Mucosa of descending colon (tissue), 3 donors: ENCODE measurements at places on chromosomes 16 and 17.

- DNase-seq, result peak; percentile 80
These were observed 1.7 kb downstream of the ANKRD40CL start for GRCh38 chr17:50765454-50766221.

- no peak for DNase-seq
These were observed 80.0 kb downstream of the LMF1 start for GRCh38 chr16:890716-891352.

DNA sequence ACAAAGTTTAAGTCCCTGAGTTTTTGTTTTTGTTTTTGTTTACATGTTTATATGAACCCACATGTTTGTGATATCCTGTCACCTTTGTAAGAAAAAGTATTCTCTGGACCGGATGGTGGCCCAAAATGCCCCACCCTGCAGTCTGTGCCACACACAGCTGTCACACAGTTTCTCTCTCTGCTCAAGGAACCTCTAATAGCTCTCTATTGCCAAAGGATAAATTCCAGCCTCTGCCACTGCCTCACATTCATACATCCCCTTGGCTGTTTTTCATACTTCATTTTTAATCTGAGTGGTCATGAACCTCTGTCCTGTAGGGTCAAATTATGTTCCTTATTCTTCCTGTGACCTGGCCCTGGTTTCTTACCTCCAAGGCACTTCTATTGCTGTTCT lies 520.3 kb upstream of the CDH5 start:
- DNase-seq, result no peak

DNA sequence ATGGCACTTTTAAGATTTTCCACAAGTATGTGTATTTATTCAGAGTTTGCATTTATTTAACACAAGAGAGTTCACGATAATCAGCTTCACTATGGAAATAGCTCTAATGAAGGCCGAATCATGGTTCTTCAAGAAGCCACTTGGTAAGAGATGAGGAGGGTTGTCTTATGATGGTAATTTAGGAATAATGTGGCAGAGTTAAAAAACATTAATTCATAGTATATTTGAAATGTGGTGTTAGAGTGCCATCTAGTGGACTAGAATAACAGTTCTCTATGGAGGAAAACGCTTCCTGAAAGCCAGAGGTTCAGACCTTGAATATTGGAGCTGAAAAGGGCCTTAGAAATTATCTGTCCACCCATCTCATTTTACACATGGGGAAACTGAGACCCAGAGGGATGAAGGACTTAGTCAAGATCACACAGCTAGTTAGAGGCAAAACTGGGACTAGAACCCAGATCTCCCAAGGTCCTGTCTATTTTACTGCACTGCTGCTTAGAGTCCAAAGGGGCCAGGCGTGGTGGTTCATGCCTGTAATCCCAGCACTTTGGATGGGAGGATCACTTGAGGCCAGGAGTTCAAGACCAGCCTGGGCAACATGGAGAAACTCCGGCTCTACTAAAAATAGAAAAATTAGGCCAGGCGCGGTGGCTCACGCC lies 33.8 kb upstream of the KPNB1 start:
- no peak for DNase-seq

- DNase-seq, result no peak
These were observed 219.9 kb upstream of the CIBAR2 start for GRCh38 chr16:85332175-85332574.

DNA sequence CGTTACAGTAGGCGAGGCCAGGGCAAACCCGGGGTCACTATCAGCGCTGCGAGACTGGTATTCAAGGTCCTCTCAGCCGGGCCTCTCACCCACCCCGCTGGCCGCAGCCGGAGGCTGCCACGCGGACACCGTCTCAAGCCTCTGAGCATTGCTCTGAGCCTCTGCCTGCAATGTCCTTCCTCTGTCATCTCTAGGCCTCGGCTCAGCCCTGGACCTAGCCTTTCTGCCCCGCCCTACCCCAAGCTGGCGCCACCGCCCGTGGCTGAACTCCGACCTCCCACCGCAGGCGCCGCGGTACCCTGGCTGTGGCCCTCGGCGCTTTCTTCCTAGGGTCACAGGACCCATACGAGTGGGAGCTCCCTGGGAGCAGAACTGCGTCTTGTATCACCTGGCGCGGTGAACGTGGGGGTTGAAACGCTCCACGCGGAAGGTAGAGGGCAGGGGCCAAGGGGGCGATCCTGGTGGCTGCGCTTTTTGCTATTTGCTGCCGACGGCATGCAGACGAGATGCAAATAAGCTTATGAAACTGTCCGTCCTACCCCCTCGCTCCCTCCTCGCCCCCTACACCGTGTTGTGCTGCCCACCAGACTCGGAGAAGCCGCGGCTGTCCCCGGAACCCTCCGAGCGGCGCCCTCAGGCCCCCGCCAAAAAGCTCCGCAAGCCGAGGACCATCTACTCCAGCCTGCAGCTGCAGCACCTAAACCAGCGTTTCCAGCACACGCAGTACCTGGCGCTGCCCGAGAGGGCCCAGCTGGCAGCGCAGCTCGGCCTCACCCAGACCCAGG lies 3.7 kb downstream of the DLX4 start:
- no peak for DNase-seq

DNA sequence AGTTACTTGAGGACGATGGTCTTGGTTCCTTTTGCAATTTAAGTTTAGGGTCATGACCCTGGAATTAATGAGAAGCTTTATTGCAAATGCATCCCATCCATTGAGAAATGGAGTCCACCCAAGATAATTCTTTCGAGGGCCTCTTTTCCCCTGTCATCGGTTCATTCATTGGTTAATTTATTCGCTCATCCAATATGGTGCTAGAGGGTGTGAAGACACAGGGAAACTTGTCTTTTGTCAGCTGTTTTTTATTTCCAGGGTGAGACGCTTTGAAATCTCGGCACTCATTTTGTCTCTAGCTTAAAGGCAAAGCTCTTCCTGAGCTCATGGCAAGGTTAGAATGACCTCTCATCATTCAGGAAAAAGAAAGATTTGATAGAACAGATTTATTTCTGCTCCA lies 464.2 kb upstream of the EEF2KMT start:
- DNase-seq, result no peak

GRCh38 chr17:18184143-18185031 lies 759 bp downstream of the ALKBH5 start:
- peak; percentile 59 for DNase-seq

- DNase-seq, result peak; percentile 21
These were observed 16.2 kb downstream of the TBX4 start for GRCh38 chr17:61468263-61468907.

- no peak for DNase-seq
These were observed 7.6 kb downstream of the CCDC57 start for GRCh38 chr17:82204831-82205719.

DNA sequence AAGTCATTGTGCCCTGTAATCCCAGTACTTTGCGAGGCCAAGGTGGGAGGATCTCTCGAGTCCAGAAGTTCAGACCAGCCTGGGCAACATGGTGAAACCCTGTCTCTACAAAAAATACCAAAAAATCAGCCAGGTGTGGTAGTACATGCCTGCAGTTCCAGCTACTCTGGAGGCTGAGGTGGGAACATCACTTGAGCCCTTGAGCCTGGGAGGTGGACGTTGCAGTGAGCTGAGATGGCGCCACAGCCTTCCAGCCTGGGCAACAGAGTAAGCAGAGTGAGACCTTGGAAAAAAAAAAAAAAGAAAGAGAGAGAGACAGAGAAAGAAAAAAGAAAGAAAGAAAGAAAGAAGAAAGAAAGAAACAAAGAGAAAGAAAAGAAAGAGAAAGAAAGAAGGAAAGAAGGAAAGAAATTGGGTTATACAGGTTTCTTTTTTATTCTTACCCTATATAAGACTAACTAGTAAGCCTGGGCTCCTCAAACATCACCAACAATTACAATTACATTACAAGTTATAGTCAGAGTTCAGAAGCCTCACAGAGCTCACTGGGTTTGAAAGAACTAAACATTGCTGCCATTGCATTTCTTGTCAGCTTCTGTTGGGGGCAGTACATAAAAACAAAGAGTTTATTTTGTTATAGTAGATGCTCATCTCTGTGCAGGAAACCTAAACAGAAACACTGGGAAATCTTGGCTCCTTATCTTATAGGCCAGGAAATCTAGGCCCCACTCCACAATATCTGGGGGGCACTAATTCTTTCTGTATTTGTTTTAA lies 6.7 kb upstream of the ABCA9 start:
- DNase-seq, result no peak

GRCh38 chr17:75808905-75809621 lies 24.5 kb downstream of the UNK start:
- DNase-seq, result peak; percentile 42

DNA sequence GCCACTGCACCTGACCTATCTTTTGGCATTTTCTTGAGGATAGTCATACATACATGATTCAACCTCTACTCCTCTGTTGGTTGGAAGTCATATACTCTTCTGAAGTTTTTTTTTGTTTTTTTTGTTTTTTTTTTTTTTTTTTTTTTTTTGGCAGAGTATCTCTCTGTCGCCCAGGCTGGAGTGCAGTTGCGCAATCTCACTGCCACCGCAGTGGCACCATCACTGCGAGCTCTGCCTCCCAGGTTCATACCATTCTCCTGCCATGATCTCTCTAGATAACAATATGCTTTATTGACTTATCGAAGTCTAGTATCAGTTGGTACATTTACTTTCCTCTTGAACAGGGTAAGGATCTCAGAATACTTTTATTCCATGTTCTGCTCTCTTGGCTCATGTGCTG lies 224.2 kb upstream of the WSCD1 start:
- no peak for DNase-seq

DNA sequence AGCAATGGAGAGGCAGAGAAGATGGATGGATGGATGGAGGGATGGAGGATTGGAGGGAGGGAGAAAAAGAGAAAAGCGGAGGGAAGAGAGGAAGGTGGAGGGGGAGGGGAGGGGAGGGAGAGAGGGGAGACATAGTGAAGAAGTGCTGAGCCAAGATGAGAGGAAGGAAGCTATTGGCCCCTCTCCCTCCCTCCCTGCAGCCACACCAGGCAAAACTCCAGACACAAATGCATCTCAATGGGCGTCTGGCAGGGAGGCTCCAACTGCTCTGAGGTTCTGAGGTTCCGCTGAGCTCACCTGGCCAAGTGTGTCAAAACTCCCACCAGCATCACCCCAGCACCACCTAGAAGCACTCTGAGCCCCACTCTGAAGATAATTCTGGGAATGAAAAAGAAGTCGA lies 26.9 kb upstream of the PHB1 start:
- DNase-seq, result no peak

DNA sequence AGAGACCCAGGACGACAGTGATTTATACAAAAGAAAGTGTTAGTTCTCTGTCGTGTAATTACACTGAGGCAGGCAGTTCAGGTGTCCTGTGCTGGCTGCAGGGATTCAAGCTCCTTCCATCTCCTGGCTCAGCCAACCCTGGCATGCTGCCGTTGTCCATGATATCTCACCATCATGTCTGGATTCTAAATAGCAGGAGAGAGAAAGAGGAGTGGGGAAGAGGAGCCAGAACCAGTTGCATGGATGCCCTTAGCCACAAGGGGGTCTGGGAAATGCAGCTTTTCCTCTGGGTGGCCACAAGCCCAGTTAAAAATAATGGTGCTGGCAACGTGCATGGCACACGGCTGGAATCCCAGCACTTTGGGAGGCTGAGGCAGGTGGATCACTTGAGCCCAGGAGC lies 9.7 kb downstream of the C16orf54 start:
- no peak for DNase-seq

DNA sequence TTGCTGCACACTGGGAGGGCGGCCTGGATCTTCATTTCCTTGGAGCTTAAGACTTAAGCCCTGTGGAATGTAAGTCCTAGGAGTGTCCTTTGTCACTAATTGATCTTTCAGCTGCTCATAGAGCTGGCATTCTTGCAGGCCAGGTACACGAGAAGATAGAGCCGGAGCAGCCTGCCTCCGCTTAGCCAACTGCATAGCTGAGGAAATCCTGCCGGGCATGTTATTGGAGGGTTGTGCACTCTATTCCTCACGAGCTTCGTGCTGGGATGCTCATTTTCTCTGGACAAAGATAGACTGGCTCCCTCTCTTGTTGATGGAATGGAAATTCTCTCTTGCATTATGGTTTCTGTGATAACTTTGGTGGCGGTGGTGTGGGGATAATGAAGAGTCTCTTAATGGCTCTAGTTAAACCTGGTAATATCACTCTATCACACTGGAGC lies 76.9 kb downstream of the RPA1 start:
- no peak for DNase-seq

- no peak for DNase-seq
These were observed 92.5 kb downstream of the NCOR1 start for GRCh38 chr17:16122697-16123434.

- no peak for DNase-seq
These were observed 70.3 kb downstream of the CREBBP start for GRCh38 chr16:3810198-3810664.

- DNase-seq, result peak; percentile 81
These were observed 29.3 kb downstream of the HIC1 start for GRCh38 chr17:2084036-2084765.

GRCh38 chr16:30348929-30349328 lies 6.2 kb downstream of the CD2BP2 start:
- peak; percentile 7 for DNase-seq

DNA sequence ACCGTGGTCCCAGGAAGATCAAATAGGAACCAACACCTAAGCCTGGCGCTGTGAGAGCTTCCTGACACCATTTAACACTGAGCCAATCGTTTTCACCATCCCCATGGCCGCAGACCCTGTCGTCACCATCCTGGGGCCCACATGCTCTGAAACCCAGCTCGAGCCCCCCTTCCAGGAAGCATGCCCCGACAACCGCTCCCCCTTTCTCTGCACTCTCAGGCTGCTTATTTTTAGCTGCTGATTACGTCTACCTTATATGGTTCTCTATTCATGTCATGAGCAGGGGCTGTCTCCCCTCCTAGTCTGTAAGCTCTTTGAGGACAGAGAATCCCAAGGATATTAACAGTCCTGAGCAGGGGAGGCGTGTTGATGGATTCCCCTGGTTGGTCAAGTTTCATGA lies 10.5 kb downstream of the SRL start:
- no peak for DNase-seq

DNA sequence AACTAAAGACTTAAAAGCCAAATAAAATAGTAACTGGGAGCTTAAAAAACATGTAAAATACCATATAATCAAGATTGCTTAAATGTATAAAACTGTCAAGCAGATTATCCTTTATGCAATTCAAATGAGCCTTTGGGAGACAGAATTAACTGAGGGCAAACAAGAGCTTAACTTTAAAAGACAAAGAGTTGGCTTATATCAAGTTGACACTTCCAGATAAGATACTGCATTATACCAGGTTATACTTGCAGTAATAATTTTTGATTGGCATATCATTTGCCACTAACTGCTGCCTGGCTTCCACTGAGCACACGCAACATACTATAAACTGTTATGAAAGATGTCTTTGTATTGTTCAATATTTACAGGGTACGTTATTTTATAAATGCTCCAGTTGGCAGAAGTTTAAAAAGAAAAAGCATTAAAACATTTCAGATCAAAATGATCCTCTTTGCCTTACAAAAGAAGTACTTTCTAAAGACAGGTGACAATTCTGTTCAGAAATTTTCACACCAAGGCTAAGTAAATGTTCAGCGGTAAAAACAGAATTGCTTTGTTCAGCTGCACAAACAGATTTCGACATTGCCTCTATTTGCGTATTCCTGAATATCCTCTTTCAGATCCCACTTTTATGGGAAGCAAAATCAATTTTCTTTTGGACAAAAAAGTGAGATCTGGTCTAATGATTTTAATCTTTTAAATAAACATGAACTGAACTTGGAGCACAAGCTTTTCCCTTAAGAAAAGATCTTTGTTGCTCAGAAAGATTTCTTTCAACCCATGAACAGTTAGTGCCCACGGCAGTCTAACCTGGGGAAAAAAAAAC lies 50.7 kb downstream of the TOX3 start:
- DNase-seq, result no peak

GRCh38 chr17:62807812-62808575 lies at the start of gene MARCHF10:
Gene MARCHF10 (minus strand): TSS chr17:62808314. CDS start chr17:62801735, 6,579 bp downstream.
- peak; percentile 54 for DNase-seq

GRCh38 chr17:250487-251300 lies 69.2 kb upstream of the DOC2B start:
- peak; percentile 12 for DNase-seq

GRCh38 chr17:14337596-14338079 lies 36.8 kb downstream of the HS3ST3B1 start:
- no peak for DNase-seq
